Activated T-helper 1 cell treated with anti-CD3 and anti-CD28 coated beads, Interleukin-2, amount 50 U/mL, for 16 hours (primary cell): ENCODE measurements at places on chromosomes 7 and 10.

DNA sequence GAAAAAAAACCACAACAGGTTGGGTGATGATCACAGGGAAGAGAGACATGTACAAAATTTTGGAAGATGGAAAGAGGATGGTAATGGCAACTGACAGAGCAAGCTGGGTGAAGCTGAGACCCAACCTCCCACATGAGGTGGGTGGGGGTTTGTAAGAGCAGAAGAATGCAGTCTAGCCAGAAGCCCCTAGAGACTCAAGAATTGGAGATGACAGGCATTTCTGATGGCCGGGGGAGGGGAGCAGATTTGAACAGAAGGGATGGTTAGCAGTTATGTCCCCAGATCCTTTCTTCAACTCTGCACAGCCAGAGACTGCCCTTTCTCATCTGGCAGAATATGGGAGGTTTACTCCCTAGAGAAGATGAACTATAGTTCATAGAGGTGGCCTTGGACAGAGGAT is 208.0 kb downstream of the GALNT17 start:
- no peak for DNase-seq

GRCh38 chr7:132742189-132742612 is 165.9 kb upstream of the PLXNA4 start:
- DNase-seq = no peak

DNA sequence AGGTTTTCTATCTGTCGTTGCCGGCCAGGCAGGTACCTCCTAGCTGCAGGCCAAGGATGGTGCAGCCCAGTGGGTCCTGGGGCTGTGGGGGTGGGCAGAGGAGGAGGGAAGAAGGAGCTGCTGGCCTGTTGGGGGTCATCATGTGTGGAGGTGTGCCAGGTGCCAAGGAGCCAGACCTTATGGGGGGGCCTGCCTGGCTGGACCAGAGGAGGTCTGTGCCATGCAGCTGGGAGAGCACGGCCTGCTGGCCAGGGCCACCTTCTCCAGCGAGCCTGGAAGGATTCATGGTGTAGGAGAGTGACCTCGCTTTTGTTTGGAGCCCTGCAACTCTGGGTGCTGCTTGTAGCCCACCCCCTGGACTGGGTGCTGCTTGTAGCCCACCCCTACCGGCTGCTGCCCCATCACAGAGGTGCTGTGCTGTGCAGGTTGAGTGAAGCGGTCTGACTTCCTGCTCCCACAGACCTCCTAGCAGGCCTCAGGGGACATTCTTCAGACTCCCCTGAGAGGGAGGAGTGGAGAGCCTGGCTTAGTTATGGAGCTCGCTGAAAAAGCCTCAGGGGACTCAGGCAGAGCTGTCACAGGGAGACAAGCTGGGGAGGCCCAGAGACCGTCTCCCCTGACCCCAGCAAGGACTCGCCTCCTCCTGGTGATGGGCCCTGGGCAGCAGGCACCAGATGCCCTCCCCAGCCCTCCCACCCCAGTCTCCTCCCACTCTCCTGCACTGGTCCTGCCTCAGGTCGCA is 67.7 kb upstream of the AQP1 start:
- no peak for DNase-seq

DNA sequence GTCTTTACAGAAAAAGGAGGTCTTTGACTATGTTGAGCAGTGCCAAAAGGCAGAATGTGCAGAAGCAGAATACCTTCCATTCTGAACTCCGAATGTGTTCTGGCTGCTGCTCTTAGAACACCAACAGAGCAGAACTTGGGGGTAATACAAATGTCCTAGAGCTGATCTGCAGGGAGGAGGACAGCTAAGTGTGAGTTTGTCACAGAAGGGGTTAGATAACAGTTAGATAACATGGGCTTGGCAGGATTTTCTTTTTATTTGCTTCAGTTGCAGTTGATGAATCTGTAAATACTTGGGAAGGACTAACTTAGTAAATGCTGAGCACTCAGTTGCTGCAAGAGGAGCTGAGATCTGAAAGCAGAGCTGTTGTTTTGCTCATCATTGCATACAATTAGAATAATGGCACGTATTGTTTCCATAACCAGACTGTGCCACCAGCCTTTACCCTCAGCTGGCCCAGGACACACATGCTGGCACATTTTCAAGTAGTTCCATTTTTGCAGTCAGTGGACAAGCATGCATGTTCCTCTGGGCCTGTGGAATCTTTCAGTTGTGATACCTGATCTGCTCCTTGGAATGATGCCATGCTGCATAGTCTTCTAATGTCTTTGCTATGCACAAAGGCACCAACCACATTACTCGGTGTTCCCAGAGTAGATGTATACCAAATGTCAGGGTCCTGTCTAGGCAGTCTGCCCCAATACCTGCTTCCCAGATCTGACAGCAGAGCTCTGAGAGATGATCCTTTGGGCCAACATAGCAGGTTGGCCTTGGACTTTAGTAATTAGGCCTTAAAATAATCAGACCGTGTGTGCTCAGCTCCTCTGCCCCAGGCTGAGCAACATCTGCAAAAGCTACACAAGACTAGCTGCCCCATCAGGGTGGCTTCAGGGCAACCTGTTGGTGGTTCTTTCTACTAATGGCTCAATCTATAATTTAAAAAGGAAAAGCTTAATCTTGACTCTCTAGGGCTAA is 55.7 kb downstream of the GSDME start:
- no peak for DNase-seq

DNA sequence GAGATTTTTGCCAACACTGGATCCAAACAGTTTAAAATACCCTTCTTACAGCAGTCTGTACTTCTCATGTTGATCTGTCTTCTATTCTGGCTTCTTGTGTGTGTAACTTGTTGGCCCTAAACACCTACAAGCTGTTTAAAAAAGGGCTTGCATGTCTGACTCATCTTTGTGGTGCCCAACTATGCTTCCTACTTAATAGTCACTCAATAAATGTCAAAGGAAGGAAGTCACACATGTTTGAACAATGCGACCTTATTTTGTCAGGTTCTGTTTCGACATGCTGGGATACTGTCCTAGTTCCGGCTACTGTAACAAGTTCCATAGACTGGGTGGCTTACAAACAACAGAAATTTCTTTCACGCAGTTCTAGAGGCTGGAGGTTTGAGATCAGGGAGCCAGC is 9.4 kb upstream of the GRK5 start:
- no peak for DNase-seq

- no peak for DNase-seq
Measured at GRCh38 chr7:34385384-34385783, 272.6 kb upstream of the NPSR1 start.

- DNase-seq = no peak
Measured at GRCh38 chr10:104274762-104275721, 6.1 kb downstream of the GSTO2 start.

- DNase-seq = no peak
Measured at GRCh38 chr7:74657692-74658177, at the start of gene GTF2I. GTF2I (plus strand) TSS chr7:74657718; CDS start chr7:74689129, 31,411 bp downstream.

GRCh38 chr7:111101856-111102646 is 11.1 kb downstream of the LRRN3 start:
- no peak for DNase-seq

DNA sequence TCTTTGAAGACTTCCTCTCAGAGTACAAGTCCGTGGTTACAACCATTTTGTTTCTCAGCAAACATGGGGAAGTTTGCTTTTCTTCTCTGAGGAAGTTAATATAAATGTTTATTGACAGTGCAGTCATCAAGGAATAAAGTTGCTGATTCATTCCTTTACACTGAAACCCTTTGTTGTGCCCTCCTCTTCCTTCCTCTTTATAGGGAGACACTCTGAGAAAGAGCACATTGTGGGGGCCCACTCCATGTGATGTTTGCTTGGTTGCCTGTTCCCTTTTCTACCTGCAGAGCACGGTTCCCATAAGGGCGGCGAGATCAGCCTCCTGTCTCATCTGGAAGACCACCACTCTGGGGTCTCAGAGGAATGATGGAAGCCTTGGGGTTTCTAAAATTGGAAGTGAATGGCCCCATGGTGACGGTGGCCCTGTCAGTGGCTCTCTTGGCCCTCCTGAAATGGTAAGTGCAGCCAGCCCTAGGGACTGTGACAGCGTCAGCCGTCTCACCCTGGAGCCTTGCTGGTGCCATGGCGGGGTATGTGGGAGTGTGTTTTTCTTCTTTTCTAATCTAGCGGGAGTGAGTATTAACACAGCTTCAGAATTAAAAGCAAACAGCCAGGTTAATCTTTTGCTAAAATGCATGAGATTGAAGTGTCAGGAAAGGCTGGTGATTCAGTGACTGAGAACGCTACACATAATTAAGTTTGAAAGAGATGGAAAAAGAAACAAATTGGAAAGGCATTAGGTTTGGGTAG is at the start of gene TBXAS1:
TBXAS1 (plus strand) TSS at position 240 of the 750 bp plus-strand sequence; CDS start at position 367, 127 bp downstream.
- no peak for DNase-seq

DNA sequence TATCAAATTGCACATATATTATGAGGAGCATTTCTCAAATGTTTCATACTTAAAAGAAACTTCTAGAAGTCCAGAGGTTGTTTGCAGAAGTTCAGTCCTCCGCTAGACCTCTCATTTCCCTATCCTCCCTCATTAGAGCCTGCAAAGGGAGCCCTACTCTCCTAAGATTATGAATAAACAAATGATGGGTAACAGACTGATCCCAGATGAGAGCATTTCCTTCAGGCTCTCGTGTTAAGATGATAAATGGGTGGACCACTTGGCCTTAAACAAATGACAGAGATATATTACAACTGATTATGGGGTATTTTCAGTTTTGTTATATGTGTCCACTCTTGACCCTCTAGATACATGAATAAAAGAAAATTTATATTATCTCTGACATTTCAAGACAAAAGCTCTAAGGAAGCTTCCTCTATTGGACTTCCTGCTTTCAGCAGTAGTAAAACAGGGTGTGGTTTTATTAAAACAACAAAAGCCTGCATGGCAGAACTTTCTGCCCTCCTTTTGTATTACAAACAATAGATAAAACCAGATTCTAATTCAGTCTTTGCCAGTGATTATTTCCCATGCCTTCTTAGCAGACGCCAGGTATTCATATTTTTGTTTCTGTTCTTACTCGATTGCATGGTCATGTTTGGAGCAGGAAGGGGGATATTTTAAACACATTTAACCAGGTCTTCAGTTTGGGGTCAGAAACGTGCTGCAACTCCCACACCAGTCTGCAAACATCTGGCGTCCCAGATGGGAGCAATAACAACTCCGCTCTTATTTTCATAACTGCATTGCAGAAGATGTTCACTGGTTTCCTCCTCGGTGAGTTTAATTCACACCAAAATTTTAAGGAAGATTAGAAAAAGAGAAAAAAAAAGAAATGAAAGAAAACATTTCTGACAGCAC is 52.4 kb upstream of the FAM204A start:
- no peak for DNase-seq

- no peak for DNase-seq
Measured at GRCh38 chr7:19928247-19928646, 154.8 kb upstream of the TMEM196 start.

DNA sequence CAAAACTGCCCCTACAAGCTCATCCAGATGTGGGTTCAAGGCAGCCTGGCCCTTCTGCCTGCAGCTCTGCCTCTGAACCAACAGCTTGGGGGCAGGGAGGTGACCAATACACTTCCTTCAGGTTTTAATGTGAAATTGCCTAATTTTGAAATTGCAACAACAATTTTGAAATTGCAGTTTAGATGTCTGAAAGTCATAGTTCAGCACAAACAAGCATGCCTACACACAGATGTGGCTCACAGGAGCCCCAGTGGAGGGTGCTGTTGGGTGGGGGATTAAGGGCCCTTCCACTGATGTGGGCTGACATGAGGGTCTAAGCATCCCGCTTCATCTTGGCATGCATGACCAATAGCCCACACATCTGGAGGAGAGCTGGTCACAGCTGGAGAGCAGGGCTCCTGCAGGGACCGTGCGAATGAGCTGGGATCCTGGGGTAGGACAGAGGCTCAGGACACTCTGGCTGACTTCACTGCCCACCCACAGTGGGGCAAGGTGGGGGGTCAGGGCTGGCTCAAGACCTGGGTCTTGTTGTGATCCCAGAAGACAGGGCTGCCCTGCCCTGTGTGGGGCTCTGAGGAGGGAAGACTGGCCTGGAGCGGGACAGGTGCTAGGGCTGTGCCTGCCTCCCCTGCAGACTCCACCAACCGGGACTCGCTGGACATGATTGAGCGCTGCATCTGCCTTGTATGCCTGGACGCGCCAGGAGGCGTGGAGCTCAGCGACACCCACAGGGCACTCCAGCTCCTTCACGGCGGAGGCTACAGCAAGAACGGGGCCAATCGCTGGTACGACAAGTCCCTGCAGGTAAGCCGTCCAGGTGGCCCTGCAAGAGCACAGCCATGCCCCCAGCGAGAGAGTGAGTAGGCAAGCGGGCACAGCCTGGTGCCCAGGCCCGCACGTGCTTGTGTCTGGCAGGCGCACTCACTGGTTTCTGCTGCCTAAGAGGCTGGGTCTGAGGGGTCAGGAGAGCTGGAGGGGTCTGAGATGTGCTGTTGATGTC is 32.3 kb downstream of the CHAT start:
- DNase-seq = no peak
